ENCODE measurements at places on chromosomes 1 and 21.

DNA sequence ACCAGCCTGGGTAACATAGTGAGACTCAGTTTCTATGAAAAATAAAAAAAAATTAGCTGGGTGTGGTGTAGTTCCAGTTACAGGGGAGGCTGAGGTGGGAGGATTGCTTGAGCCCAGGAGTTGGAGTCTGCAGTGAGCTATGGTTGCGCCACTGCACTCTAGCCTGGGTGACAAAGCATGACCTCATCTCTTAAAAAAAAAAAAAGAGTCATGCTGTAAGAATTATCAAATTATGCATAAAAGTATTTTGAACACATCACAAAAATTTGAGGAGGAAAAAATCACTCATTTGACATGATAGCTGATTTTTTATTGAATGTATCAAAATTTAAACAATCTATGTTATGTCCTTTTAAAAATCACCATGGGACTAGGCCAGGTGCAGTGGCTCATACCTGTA lies 17.8 kb downstream of the CCDC30 start:
- DNase-seq: no peak

- no peak for DNase-seq
Observed at GRCh38 chr1:76583875-76584477, 283.3 kb upstream of the ST6GALNAC5 start.

DNA sequence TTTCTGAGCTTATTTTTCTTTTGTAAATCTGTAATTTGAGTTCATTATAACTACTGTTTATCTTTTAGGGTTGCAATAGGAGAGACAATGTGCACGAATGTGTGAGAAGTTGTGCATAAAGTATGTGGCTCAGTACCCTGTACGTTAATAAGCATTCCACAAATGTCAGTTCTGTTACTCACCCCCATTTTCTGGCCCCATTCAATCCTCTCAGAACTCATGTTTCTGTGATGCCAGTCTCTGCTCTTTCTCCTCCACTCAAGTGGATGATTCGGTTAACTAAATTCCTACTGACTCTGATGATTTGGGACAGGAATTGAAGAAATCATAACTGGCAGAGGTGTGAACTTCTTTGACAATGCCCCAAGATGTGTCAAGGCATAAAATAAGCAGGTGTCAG lies 10.2 kb upstream of the DMRTB1 start:
- no peak for DNase-seq

DNA sequence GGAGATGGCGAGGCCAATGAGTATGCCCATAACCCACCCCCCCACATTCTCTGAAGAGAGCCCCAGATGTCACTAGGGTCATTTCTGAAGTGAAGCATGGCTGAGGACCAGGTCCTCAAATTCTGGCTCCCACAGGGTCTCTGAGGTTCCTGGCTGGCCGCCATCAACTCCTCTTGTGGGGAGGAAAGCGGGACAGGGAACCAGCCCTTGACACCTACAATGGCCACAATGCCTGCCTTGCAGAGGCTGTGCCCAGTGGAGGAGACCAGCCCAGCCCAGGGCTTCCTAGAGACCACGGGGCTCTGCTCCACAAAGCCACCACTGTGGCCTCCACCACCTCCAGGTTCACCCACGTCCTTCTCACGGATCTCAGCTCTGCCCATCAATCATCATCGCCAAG lies 120.1 kb upstream of the ARHGEF16 start:
- DNase-seq: no peak

GRCh38 chr1:52426371-52426770 lies 22.0 kb downstream of the PRPF38A start:
- DNase-seq: no peak

DNA sequence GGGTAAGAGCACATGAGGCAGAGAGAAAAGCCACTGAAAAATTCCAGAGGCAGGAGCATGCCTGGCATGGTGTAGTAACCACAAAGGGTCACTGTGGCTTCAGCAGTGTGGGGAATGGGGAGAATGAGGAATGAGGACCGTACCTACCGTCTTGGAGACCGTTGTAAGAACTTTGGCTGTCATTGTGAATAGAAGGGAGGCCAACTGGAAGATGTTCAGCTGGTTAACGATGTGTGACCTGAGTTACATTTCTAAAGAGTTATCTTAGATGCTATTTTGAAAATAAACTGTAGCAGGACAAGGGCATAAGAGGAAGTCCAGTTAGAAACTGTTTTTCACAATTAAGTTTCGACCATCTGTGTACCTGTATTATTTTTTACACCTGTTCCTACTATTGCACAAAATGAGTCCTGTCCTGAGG lies 365.5 kb upstream of the SGIP1 start:
- no peak for DNase-seq

DNA sequence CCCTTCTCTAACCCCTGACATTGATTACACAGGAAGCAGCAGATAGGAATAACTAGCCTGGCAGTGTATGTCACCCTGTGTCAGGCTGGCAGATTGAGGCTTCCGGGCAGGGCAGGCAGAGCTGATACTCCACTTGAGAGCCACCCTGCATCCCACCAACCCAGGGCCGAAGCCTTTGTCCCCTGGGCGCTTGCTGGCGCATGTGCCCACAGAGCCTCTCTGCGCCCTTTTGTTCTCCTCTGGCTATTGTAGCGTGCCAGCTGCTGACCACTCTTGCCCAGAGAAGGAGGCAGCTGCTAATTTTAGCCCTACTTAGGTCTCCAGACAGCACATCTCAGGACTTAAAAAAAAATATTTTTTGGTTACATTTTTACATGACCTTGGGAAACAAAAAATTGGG lies 304.9 kb downstream of the HHAT start:
- no peak for DNase-seq

GRCh38 chr1:31627301-31627929 lies 9.9 kb downstream of the HCRTR1 start:
- DNase-seq: no peak

- DNase-seq: no peak
Observed at GRCh38 chr1:203316626-203317093, 11.3 kb downstream of the BTG2 start.

GRCh38 chr1:159185121-159185520 lies 13.7 kb downstream of the CADM3 start:
- DNase-seq: no peak

- DNase-seq: no peak
Observed at GRCh38 chr21:39513735-39514134, 62.0 kb downstream of the SH3BGR start.

DNA sequence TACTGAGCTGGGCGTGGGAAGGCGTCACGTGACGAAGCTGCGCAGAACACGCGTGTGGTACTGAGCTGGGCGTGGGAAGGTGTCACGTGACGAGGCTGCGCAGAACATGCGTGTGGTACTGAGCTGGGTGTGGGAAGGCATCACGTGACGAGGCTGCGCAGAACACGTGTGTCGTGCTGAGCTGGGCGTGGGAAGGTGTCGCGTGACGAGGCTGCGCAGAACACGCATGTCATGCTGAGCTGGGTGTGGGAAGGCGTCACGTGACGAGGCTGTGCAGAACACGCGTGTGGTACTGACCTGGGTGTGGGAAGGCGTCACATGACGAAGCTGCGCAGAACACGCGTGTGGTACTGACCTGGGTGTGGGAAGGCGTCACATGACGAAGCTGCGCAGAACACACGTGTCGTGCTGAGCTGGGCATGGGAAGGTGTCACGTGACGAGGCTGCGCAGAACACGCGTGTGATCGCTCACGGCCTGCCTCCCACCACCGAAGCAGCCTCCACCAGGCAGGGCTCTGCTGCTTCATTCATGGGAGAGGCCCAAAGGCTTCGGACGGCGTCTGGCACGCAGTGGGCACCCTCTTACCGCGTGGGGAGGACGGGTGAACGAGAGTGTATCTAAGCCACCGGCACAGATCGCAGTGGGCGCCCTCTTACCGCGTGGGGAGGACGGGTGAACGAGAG lies 24.0 kb downstream of the CFAP74 start:
- DNase-seq: no peak

- no peak for DNase-seq
Observed at GRCh38 chr1:110449661-110450651, 993 bp upstream of the PROK1 start.

Data from stimulated activated CD8-positive, alpha-beta memory T cell treated with anti-CD3 and anti-CD28 coated beads, Interleukin-4, amount 100 ng/mL, for 48 hours (primary cell).